ENCODE measurements at places on chromosomes 6 and 20.

- peak; percentile 53 for DNase-seq
Measured at GRCh38 chr6:116596815-116597214, 19.5 kb upstream of the RSPH4A start.

- DNase-seq: no peak
Measured at GRCh38 chr20:57728762-57729161, 18.9 kb upstream of the PMEPA1 start.

GRCh38 chr6:153117986-153118879 lies 12.8 kb downstream of the RGS17 start:
- DNase-seq: no peak

DNA sequence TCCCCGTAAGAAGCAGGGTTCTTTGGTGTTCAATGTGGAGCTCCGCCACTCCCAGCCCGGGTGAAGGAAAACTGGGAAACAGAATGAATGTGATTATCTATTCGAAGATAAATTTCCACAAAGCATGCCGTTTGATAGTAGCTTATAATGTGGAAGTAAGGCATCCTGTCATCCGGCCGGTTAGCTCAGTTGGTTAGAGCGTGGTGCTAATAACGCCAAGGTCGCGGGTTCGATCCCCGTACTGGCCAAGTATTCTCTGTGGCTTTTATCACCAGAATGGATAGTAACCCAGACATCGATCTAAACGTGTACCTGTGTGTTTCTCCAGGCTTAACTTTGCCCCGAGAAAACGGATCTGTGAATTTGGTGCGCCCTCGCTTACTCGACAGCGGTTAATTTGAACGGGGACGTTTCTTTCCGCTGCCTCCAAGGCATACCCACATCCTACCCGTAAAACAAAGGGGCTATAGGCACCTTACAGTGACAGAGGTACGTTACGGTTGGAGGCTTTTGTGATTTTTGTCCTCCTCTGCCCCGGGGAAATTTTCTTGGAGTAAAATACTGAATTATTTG lies 215.2 kb upstream of the ZNF184 start:
- DNase-seq: peak; percentile 76

- no peak for DNase-seq
Measured at GRCh38 chr20:61772828-61773631, 292.7 kb downstream of the TAF4 start.

- DNase-seq: peak; percentile 72
Measured at GRCh38 chr20:47113362-47114109, 218.9 kb downstream of the EYA2 start.

DNA sequence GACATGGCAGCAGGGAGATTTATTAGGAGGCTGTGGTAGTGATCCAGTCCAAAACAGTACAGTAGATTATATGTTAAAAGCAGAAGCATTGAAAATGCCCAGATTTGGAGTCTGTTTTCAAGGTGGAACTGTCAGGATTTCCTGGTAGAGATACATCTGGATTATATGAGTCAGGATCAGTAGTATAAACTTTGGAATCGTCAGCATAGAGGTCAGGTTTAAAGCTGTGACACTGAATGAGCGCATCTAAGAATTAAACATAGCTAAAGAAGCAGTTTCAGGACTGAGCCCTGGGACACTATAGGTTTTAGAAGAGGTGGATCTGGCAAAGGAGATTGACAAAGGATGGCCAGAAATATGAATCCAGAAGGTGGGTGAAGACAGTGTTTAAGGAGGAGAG lies 60.4 kb downstream of the RNF144B start:
- DNase-seq: no peak

- DNase-seq: no peak
Measured at GRCh38 chr20:57245997-57246396, 20.4 kb downstream of the BMP7 start.

- peak; percentile 54 for DNase-seq
Measured at GRCh38 chr6:26215585-26216358, 128.5 kb downstream of the HFE start.

DNA sequence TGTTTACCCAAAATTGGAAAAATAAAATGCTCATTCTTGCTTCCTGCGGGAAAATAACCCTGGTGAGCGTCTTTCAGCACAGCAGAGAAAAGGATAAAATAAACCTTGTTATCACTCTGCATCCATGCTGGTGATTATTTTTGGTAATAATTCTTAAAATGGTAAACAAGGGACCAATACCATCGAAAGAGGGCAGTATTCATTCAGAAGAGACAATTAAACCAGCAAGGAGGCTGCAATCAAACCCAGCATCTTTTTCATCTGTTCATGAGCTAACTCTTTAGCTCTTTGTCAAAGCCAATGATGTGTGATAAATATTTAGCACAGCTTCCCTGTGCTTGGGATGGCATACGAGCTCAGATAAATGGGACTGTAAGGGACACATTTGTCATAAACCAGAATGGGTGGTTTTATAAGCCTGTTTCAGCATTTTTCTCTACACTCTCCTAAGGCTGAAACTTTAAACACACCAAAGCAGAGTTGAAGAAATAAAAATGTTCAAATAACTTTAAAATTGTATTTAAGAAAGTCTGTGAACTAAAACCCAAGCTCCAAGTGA lies 34.4 kb downstream of the CDH26 start:
- no peak for DNase-seq

DNA sequence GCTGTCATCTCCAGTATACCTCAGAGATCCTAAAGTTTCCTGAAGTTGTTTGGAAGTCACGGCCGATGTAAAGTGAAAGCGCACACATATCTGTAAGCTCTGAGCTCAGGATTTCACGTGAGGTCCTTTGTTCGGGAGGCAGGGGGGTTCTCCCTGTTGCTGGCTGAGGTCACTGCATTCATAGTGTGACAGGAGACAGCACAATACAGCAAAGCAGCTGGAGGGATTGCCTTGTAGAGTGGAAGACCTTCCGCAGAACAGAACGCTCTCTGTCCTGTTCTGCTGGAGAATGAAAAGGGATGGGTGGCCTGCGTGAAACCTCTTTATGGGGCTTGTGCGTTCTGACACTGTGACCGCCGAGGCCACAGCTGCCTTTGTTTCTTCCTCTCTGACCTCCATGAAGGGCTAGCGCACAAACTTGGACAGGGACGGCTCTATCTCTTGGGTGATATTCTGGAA lies 13.4 kb upstream of the SERPINB1 start:
- peak; percentile 90 for DNase-seq

DNA sequence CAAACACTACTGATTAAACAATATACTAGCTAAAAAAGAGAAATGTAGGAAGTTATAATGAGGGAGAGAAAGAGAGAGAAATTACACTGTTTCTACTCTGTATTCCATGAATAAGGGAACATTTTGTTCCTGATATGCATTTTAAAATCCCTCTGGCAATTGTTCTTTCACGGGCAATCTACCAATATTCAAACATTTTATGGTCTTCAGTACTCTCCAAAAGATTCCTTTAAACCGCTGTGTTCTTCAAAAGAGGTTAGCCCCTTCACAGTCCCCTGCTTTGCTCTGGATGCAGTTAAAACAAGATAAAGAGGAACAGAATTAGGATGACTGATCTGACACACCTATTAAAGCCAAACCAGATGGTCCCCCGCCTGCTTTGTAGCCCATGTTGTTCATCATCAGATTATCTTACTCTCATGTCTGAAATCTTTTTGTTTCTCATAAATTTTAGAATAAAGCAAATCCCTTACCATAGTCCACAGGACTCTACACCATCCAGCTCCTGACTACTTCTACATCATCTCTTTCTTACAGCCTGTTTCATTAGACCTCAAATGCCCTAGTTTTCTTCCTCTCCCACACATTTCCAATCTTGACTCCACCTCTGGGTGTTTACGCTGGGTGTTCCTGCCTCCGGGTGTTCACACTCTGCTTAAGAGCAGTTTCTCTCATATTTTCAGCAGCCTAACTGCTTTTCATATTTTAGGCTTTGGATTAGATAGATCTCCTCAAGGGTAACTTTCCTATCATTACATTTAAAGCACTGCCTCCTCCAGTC lies 399.7 kb downstream of the COL12A1 start:
- DNase-seq: no peak

GRCh38 chr20:50582591-50583234 lies 72.5 kb downstream of the PTPN1 start:
- no peak for DNase-seq

DNA sequence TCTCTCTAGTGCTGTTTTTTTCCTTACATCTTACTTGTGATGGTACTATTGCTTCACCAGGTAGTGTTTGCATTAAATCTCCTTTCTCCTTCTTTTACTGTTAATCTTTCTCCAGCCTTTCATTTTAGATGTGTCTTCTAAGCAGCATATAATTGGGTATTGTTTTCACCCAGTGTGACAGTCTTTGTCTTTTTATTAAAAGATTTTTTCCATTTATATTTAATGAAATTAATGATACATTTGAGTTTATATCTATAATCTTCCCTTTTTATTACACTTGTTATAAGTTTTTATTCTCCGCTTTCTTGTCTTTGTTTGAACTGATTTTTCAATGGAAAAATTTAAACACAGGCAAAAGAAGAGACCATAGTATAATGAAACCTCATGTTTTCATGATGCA lies 8.7 kb downstream of the COL20A1 start:
- no peak for DNase-seq

- DNase-seq: no peak
Measured at GRCh38 chr6:163417595-163417994, 3.1 kb downstream of the QKI start.

- no peak for DNase-seq
Measured at GRCh38 chr6:79313254-79313653, 78.8 kb upstream of the HMGN3 start.

All from SJCRH30 (cell line).